ENCODE measurements at places on chromosomes 5 and 9.
A peak's percentile ranks its signal among the peaks of the same experiment; 100 is the strongest.

DNA sequence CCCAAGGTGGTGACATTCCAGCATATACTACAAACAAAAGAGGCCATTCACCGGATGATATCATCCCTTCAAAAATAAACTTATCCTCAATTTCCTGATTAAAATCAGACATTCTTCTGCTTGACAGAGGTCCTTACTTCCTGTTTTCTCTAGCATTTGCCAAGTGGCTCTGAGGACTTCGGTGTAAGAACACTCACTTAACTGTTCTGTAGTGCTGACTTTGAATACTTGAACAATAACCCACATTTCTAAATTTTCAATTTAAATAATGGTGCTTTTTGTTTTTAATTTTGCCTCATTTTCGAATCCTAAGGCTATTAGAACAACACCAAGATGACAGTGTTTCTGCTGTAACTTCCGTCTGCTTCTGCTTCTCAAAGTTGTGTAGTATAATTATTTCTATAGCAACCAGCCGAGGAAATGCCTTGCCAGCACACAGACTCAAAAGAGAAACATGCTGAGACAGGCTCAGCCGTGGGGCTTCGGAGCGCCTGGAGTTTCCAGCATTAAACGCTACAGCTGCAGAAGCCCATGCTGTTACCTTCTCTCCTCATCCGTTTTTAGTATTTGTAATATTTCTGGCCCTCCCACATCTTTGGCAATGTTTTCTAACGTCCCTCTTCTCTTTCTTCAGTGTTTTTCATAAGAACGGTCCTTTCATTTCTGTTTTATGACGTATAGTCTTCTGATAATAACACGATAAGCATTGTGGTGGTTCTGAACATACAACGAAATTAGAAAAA lies 19.5 kb upstream of the ANXA1 start:
- peak; percentile 49 for DNase-seq

DNA sequence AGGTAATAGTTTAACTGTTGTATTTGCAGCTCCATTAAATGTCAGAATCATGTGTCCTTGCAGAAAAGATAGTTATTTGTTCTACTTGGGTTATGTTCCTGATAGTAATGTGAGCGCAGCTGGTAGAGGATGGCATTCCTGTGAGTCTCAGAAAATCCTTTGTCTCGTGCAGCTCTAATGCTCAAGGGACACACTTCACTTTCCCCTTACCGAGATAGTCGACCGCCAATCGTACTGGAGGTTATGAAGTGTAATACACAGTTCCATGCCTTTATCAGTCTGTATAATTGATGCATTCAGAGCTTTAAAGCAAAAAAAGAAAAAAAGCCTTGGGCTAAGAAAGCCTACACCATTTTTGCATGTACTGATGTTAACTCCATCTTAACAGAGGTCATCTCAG lies 60.2 kb upstream of the SRP19 start:
- DNase-seq = no peak

GRCh38 chr9:115002371-115003120 lies 72.2 kb upstream of the TNFSF8 start:
- no peak for DNase-seq

GRCh38 chr9:119789987-119790386 lies 420.8 kb upstream of the BRINP1 start:
- DNase-seq = no peak

DNA sequence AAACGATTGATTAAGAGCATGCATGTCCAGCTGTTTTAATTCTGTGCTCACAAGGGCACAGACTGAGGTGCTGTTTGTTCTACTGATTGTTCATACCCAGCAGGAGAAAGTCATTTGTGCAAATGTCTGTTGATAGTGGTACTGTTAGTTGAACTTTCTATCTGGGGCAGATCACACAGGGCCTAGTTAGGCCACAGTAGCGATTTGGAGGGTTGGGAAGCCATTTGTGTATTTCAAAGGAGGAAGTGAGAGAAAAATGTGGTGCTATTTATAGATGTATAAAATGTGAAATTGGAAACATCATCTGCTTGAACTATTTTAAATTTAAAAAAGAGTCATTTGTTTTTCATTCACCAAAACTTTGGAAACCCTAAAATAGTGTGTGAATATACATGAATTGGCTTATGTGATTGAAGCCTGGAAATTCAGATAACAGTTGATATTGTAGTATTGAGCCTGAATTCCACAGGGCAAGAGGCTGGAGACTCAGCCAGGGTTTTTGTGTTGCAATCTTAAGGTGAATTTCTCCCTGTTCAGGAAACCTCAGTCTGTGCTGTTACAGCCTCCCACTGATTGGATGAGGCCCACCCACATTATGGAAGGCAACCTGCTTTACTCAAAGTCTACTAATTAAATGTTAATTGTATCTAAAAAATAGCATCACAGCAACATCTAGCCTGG lies 162.0 kb upstream of the CDKN2B start:
- DNase-seq = no peak

- DNase-seq = no peak
These were observed 4.7 kb upstream of the C1QTNF2 start for GRCh38 chr5:160375166-160375565.

- DNase-seq = no peak
These were observed 11.6 kb downstream of the GADD45G start for GRCh38 chr9:89616411-89616810.

- DNase-seq = no peak
These were observed 9.2 kb upstream of the ISL1 start for GRCh38 chr5:51373880-51374523.

- DNase-seq = no peak
These were observed 34.9 kb upstream of the RPS23 start for GRCh38 chr5:82313016-82313415.

- DNase-seq = no peak
These were observed 4.3 kb upstream of the TIFAB start for GRCh38 chr5:135456238-135457099.

Measured in stimulated activated CD4-positive, alpha-beta T cell treated with anti-CD3 and anti-CD28 coated beads, TNF-alpha, amount 100 ng/mL, for 24 hours (primary cell).